Activated gamma-delta T cell treated with anti-CD3 and anti-CD28 coated beads, Interleukin-2, amount 50 U/mL, for 16 hours (primary cell): ENCODE measurements at places on chromosomes 12 and 14.

GRCh38 chr12:112868459-112869041, 38.2 kb upstream of the OAS1 start:
- no peak for DNase-seq

GRCh38 chr12:122976648-122976975, 1.6 kb downstream of the OGFOD2 start:
- DNase-seq: no peak

DNA sequence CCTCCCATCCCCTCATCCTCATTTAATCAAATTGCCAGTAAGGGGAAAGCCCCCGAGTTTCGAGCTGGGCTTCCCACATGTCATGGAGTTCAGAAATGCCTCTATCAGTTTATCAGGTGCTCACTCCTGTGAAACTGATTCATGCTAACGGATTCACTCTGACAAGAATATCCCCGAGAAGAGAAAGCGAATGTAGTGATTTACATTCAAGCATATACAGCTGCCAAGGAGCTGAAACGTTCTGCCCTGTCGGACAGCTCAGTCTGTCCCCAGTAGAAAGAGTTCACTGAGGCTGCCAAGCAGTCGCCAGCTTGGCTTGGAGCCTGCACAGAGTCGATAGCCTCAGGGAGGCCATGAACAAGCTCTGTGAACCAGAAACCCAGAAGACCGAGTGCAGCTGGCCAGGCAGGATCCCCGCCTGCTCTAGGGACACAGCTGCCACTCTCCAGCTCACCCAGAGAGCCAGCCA, 88.4 kb downstream of the TMCC3 start:
- DNase-seq: no peak

DNA sequence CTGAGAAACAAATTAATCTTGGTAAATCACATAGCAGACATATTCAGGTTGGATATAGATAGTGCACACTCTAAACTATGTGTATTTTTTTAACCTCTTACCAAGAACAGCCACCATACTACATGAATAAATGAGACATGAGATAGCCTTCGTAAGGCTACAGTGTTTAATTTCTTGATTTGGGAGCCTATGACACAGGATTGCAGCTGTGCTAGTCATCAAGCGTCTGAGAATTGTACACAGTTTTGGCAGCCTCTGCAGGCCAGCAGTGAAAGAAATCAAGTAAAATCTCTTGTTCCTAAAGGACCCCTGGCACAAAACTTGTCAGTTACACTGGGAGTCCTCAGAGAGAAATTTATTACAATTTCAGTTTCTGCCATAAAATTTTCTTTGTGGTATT, 236.1 kb downstream of the C12orf50 start:
- no peak for DNase-seq

GRCh38 chr12:88360343-88360742, 218.2 kb downstream of the TMTC3 start:
- DNase-seq: no peak

DNA sequence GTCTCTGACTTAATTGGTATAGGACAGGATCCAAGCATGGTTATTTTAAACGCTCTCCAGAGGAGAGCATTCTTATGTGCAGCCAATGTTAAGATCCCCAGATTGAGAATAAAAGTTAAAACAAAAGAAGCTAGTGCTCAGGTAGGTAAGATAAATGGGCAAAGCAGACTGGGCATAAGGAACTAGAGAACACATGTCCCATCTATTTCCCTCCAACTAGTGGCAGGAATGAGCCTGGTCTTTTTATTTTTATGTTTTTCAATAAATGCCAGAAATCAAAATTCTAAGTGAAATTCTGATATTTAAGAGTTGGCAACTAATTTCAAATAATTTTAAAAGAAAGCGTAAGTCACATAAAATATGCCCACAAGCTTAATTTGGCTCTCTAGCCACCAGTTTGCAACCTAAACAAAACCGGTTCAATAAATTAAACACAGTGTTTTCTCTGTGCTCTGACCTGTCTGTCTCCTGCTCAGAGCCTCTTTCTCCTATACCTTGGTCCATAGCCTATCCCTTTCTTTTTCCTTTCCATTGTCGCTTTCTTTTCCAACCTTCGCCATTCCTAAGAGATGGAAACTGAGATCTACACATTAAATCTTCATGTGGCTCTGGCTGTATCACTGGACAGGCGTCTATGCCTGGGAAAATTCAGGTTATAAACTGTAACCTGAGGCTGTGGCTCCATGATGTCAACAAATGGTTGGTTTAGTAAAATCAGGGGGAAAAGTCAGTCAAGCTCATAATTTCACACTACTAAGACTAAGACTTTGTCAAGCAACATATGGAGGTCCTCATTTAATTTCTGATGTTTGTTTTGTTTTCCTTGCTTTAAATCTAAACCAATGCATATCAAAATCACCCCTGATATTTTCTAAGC, 5.5 kb downstream of the SLC38A1 start:
- DNase-seq: no peak

- no peak for DNase-seq
Measured at GRCh38 chr12:4157122-4157521, 116.4 kb upstream of the CCND2 start.
